ENCODE measurements at places on chromosomes 6 and 20.

DNA sequence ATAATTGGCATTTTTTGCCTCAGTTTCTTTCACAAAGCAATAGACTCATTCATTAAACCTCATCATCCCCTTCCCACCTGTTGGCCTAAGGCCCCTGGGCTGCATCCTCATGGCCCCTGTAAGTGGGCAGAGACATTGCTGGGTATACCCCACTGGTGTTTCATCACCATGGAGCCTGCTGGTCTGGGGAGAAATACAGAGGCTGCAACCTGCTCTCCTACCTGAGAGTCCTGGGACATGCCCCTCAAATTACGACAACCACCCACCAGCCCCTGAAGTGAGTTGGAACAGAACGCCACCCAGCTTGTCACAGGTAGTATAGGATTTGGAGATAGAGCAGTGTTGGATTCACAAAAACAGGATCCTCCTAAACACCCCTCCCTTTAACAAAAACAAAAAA, 190.8 kb downstream of the ANKRD60 start:
- no peak for DNase-seq

- peak; percentile 46 for DNase-seq
These were observed 173.1 kb upstream of the SSTR4 start for GRCh38 chr20:22861990-22862389.

GRCh38 chr20:23315099-23315498, 35.5 kb upstream of the NXT1 start:
- DNase-seq, result no peak

- DNase-seq, result no peak
These were observed 958 bp downstream of the SERPINB1 start for GRCh38 chr6:2840749-2841061.

GRCh38 chr6:113825781-113826180, 31.4 kb upstream of the MARCKS start:
- peak; percentile 78 for DNase-seq

DNA sequence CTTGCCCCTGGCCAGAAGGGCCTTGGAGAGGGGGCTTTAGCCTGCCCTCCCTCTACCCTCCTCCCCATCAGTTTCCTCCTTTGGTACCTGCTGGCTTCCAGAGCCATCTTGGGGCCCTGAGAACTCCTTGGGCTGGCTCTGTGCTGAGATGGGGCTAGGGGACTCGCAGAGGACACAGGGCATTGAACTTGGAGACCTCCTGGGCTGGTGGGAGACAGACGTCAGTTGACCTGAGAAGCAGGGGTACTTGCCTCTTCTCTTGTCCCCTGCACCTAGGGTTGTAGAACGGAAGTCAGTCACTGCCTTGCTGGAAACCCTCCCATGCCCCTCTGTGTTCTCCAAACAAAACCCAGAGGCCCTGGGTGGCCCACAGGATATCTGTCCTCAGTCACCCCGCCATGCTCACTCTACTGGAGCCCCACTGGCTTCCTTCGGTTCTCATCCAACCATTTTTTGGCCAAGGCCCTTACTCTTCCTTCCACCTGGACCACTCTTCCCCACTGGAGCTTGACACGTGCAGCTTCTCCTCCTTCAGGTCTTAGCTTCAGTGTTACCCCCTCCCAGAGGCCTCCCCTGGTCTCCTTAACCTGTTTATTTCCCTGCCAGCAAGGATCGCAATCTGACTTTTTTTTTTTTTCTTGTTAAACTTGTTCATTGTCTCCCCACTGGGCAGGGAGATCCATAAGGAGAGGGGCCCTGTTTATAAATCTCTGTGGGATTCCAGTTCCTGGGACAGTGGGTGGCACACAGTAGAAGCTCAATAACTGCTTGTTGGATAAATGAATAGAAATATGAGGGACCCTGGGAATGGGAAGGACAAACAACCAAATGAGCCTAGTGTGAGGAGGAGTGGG, 971 bp downstream of the RBCK1 start:
- DNase-seq, result peak; percentile 21

GRCh38 chr20:19758501-19759331, 658 bp downstream of the RIN2 start:
- DNase-seq, result peak; percentile 69

GRCh38 chr6:75128878-75129570, 76.8 kb downstream of the COL12A1 start:
- no peak for DNase-seq

GRCh38 chr6:29507319-29507718, 19.6 kb upstream of the MAS1L start:
- no peak for DNase-seq

GRCh38 chr6:102732898-102733297, 1339.4 kb downstream of the GRIK2 start:
- no peak for DNase-seq

GRCh38 chr6:137266309-137266586, 47.1 kb upstream of the IFNGR1 start:
- no peak for DNase-seq

DNA sequence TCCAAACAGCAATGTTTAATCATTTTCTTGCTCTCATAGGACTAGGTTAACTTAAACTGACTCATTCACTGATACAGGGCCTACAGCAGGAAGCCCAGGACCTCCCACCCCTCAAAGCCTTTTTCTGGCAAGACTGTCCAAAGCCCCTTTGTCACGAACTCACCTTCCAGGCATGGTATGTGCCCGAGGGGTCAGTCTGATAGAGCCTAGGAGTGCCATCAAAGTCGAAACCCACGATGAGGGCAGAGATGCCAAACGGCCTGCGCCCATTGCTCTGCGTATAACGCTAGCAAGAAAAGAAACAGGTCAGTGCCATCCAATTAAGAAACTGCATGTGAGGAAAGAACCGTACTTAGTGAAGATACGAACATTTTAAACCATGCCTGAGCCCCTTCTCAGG, 4.3 kb downstream of the PSMA7 start:
- DNase-seq, result no peak

GRCh38 chr20:44597516-44597915, 15.1 kb downstream of the PKIG start:
- DNase-seq, result no peak

- DNase-seq, result no peak
These were observed at the start of gene CCHCR1 for GRCh38 chr6:31157513-31158139. TSS of gene CCHCR1 (minus strand) at chr6:31157802. CDS start at chr6:31157600, 202 bp downstream.

- DNase-seq, result no peak
These were observed 37.1 kb upstream of the EZR start for GRCh38 chr6:158856261-158856660.

DNA sequence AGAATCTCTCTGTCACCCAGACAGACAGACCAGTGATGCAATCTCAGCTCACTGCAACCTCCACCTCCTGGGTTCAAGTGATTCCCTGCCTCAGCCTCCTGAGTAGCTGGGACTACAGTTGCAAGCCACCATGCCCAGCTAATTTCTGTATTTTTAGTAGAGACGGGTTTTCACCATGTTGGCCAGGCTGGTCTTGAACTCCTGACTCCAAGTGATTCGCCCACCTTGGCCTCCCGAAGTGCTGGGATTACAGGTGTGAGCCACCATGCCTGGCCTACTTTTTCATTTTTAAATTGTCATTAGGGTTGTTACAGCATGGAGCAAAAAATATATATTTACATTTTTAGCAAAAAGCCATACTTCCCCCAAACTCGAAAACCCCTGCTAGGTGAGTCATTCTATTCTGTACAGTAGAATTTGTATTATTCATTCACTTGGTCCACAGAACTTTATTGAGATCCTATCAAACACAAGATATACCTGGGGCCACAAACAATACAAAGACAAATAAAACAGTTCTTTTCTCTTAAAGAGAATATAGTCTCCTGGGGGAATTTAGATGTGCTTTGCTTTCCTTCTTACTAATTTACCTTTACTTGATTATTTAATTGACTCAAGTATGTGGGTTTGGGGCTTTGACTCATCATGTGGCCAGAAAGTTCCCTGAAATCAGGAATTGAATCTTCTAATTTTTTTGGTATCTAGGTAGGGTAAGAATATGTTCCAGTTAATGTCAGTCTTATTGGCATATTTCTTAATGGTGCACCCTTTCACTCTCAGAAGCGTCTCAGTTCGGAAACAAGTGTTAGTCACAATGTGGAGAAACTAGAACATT, 16.6 kb upstream of the CCND3 start:
- no peak for DNase-seq

DNA sequence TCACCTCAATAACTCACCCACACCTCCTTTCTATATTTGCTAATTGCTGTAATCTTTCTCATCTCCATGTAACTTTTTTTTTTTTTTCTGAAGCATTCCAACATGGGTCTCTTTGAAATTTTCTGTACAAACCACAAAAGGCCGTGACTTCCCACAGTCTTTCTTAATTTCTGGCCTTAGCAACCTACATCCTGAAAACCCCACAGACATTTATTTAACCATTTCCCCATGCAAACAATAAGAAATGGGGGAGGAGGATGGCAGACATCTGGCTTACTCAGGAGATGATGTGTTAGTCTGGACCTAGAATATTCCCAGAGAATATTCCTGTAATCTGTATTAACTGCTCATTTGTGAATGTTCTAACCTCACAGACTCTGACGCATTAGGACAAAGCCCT, 57.6 kb downstream of the MEP1A start:
- DNase-seq, result no peak

- DNase-seq, result no peak
These were observed 85.7 kb downstream of the MLIP start for GRCh38 chr6:54196905-54197304.

DNA sequence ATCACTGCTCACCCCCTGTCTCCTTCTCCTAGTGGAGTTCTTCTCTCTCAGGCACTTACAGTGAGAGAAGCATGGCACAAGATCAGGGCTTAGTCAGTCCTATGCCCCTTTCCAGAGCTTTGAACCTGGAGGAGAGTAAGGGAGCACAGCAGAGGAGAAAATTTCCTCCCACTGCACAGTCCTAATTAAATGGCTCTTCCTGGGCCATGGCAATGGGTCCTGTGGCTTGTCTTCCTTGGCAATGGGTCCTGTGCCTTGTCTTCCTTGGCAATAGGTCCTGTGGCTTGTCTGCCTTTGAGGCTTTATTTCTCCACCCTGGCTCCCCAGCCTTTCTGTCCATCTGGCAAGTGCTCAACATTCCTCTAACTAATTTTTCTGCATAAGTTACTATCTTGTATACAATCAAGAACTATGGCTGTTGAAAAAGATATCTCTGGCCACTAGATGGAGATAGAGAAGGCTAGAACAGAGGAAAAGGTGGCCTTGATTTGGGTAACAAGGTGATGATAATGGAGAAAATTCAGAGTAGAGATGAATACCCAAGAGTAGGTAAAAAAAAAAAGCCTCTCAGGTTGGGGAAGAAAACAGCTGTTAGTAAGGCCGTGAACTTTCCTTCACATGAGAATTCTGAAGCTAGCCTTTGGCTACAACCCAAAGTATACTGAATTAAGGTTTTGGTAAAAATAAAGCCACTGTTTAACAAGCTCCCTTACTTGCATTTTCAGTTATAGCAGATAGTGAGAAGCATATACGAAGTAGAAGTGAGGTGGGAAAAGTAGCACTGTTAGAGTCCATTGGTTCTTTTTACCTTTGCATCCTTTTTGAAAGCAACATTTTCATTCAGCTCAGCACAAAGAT, 504.9 kb downstream of the DOK5 start:
- peak; percentile 3 for DNase-seq

- DNase-seq, result peak; percentile 85
These were observed 29.4 kb upstream of the CLIC5 start for GRCh38 chr6:46044881-46045617.

GRCh38 chr6:42783876-42784642, 2.2 kb downstream of the BICRAL start:
- DNase-seq, result no peak

GRCh38 chr6:107489636-107490565, at the start of gene SOBP:
TSS of gene SOBP (plus strand) at chr6:107490117. CDS start at chr6:107490617, 500 bp downstream.
- DNase-seq, result peak; percentile 50

- peak; percentile 45 for DNase-seq
These were observed 10.1 kb upstream of the NHSL1 start for GRCh38 chr6:138509371-138509770.

DNA sequence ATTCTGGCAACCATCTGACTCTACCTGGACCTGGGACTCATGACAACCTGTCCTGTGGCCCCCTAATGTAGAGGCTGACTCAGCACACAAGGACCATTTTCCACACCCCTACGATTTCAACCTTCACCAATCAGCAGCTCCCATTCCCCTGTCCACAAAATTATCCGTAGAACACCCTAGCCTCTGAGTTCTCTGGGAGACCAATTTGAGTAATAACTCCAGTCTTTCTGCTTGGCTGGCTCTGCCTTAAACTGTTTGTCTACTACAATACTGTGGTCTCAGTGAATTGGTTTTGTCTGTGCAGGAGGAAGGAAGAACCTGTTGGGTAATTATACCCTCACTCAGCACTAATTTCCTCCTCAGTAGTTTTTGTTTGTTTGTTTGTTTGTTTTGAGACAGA, 99.3 kb upstream of the MRPS10 start:
- no peak for DNase-seq

DNA sequence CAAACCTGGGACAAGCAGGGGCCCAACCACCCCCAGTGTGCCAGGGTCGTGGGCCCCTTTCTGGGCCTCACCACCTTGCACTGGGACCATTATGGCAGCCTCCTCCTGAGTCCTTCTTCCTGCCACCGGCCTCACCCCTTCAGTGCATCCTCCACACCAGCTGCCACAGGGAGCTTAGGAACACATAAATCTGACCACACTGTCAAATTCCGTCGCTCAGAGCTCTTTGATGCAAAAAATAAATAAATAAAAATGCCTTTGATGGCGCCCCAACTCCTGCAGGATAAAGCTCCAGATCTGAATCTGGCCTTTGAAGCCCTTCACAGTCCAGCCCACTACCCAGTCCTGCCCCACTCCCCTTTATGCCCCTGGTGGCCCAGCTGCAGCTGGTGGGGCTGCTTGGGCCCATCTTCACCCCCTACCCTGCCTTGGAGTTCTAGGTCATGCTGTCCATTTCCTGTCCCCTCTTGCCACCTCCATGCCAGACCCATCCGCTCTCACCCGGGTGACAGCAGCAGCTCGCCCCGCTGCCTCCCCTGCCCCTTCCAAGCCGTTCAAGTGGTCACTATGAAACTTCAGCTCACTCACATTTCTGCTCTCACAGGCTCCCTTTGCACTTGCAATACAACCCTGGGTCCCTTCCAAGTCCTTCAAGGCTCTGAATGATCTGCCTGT, 16.0 kb downstream of the MYH7B start:
- no peak for DNase-seq

- DNase-seq, result no peak
These were observed 76.9 kb downstream of the VTA1 start for GRCh38 chr6:142223938-142224337.

DNA sequence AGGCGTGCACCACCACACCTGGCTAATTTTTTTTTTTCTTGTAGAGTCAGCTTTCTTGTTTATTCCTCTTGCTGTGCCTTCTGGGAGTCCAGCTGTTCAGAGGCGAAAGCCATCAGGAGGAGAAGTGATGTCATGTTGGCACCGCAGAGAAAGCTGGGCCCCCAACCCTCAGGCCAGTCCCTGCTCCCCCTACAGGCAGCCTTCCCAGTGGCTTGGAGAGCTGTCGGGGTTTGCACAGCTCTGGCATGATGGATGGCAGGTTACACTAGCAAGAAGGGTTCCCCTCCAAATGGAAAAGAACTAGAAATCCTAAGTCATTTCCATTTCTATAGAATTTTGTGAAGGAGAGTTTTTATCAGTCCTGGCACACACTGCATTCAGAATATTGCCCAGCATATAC, 72.6 kb downstream of the C6orf52 start:
- DNase-seq, result no peak

DNA sequence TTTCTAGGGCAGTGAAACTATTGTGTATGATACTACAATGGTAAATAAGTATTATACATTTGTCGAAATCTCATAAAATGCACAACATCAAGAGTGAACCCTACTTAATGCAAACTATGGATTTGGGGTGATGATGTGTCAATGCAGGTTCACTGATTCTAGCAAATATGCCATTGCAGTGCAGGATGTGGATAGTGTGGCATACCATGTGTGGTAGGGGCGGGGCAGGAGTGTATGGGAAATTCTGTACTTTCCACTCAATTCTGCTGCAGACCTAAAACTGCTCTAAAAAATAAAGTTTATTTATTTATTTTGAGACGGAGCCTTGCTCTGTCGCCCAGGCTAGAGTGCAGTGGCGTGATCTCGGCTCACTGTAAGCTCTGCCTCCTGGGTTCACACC, 44.3 kb downstream of the ABHD12 start:
- no peak for DNase-seq

Data from fibroblast of skin of back (primary cell).